Cortex of kidney (tissue), 1 donor: ENCODE measurements at places on chromosomes 4 and X.

- DNase-seq = no peak
Observed at GRCh38 chr4:75605928-75606327, 24.4 kb downstream of the CDKL2 start.

DNA sequence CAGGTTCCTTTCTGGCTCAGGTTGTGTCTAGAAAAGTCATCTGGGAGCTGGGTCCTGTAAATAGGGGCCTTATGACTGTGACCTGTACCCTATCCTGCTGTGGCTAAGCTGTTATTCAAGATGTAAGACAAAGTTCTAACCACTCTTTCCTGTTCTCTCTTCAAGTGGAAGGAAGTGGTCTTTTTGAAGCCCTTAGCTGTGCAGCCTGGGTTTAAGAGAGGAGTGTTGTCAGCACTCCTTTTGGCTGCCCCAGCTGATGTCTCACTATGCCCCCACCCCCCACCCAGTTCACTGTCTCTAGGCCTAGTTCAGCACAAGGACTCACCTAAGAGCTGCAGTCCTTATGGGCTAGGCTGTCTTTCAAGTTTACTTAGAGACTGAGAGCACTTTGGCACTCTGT lies 1069.5 kb downstream of the FAM133A start:
- no peak for DNase-seq

DNA sequence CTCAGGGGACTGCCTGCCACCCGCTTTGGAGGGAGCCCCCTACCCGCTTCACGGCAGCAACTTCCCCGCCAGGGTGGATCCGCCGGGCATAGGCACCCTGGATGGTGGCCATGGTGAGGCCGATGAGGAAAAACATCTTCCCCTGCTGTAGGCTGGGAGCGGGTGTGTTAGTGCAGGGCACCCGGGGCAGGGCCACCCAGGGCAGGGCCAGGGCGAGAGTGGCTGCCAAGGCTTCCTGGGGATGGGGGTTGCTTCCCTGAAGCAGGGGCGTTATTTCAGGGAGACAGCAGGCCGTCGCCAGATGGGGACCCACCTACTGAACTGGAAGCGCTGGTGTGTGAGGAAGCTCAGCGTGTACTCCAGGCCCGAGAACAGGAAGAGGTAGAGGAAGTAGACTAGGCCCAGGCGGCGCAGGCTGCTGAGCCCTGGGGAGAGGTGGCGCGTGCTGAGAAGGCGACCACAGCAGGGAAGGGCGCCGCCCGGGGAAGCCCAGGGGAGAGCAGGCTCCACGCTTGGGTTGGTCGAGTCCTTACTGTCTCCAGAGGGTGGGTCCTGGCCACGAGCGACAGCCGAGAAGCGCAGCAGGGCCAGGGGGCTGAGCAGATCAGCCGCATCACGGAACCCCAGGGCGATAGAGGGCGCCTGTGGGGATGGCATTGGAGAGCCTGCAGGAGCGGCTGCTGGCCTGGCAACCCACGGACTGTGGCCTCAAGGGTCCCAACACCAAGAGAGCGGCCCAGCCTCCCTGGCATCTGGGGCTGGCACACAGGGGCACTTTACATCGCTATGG lies 31.5 kb downstream of the NOP14 start:
- DNase-seq = no peak

DNA sequence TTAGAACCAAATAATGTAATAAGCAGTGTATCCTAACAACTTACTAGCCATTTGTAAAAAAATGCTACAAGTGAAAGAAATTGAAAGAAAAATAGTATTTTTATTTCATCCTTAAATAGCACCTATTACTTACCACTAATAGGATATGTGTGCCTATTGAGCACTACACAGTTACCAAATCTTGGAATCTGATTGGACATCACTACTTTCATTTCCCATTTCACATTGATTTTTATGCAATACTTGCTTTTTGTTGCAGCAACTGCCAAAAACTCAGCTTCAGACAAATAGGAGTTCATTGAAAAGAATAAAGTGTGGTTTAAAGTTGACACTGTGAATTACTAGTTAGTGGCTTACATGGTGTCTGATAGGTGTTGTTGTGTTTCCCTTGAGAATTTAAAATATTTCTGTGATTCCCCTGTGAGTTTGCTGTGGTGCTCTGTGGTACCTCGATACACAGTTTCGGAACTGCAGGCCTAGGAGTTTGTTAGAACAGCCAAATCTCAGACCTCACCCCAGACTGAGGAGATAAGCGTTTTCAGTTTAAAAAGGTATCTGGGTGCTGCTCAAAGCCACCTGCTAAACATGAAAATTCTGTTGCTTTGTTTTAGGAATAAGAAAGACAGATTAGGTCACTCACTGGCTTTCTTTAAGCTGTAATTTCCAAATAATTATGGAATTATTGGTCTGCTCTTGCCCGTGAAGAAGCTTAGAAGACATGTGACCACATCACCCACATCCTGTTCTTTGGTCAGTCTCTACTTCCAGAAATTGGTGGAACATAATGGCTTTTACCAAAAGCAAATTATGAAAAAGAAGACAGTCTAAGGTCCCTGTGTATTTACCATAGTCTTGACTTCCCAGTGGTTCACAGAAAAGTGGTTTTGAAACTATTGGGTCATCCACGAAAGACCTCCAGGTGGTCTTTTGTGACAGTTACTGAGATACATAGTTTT lies 97.8 kb downstream of the SYTL5 start:
- DNase-seq = no peak

DNA sequence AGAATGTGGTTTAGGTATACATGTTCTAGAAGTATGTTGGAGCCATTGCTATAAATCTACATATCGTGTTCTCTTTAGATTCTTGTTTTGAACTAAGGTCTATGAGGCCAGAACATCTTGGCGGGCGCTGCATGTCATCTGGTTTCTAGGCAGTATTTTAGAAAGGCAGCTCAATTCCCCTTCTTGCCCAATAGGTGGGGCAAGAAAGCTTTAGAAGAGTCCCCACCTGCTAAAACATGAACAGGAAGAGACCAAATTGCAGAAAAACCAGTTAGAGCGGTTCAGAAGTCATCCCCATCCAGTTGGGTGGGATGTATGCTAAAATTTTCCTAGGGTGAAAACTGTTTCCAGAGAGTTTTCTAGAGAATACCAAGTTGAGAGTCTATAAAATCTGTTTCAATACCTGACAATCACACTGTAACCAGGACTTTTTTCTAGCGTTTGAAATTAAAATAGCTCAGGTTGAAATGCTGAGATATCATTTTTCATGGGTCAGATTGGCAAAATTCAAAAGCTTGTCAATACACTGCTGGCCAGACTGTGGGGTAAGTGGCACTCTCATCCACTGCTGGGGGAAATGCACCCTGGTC lies 17.5 kb upstream of the SH3KBP1 start:
- no peak for DNase-seq

GRCh38 chrX:2264179-2265030 lies 236.4 kb downstream of the DHRSX start:
- no peak for DNase-seq

DNA sequence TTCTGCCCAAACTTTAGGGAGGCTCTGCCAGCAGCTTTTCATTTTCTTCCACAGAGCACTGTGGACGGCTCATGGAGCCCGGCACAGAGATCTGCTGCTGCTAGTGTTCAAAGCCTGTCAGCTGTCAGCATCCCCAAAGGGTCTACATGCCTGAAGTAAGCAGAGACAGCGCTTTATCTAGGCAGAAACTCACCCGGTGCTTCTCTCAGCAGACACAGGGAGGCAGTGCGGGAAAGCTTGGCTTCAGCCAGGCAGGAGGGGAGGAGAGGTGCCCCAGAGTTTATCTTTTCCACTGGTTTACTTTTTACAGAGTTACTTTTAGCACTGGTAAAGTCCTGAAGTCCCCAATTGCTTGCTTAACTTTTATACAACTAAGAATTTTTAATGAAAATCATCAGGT lies 339.3 kb downstream of the NKX6-1 start:
- no peak for DNase-seq

- no peak for DNase-seq
Observed at GRCh38 chrX:35251226-35251625, 308.6 kb downstream of the FAM47B start.

DNA sequence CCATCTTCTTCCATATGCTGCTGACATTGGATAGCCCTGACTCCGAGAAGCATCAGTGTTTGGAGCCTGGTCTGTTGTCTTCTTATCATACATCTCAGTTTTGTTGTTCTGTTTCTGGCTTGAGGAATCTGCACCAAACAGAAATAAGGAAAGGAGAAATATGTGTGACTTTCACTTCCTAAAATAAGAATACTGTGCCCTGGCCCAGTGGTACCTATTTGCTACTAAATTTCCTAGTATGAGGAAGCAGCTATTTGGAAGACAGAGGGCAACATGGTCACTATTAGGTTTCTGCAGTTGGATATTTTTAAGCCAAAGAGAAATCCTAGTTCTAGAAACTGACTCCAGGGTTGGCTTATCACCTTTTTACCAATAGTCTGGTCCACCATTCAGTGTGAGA lies 16.8 kb downstream of the CT47C1 start:
- no peak for DNase-seq

- DNase-seq = no peak
Observed at GRCh38 chrX:18687856-18688495, 16.1 kb upstream of the RS1 start.

DNA sequence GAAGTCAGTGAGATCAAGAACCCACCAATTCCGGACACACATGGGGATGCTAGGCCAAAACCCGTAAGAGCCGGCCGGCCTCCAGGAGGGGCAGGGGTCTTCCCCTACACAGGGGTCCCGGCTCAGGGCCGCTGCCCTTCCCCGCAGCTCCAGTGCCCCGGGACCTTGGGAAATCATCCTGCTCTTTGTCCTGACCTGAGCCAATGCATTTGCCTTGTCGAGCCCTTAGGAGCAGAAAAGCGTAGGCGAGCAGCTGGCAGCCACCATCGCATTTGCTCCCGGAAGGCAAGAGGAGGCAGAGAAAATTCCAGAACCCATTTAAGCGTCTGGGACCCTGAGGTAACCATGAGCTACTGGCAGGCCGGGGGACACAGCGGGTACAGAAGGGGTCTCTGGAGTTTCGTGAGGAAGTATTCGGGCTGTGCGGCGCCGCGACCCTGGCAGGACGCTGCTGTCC lies 7.4 kb upstream of the TNIP2 start:
- DNase-seq = no peak

GRCh38 chrX:41478381-41478911 lies 31.3 kb downstream of the NYX start:
- no peak for DNase-seq

DNA sequence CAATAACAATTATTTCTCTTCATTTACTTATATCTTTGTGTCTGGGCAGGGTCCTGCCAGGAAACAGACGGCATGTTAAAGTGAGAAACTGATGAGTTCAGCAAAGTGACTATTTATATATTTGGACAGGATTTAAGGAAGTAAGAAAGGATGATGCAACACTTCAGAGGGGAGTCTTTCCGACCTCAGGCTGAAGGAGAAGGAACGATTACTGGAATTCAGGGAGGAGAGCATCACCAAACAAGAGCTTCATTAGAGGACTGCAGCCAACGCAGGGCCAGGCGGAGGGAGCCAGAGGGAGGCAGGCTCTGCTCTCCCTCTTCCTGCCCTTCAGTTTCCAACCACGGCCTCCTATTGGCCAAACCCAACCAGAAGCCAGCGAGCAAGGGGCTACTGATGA lies 1.5 kb upstream of the TLR7 start:
- DNase-seq = no peak

- no peak for DNase-seq
Observed at GRCh38 chr4:14800977-14801376, 201.3 kb upstream of the CPEB2 start.

DNA sequence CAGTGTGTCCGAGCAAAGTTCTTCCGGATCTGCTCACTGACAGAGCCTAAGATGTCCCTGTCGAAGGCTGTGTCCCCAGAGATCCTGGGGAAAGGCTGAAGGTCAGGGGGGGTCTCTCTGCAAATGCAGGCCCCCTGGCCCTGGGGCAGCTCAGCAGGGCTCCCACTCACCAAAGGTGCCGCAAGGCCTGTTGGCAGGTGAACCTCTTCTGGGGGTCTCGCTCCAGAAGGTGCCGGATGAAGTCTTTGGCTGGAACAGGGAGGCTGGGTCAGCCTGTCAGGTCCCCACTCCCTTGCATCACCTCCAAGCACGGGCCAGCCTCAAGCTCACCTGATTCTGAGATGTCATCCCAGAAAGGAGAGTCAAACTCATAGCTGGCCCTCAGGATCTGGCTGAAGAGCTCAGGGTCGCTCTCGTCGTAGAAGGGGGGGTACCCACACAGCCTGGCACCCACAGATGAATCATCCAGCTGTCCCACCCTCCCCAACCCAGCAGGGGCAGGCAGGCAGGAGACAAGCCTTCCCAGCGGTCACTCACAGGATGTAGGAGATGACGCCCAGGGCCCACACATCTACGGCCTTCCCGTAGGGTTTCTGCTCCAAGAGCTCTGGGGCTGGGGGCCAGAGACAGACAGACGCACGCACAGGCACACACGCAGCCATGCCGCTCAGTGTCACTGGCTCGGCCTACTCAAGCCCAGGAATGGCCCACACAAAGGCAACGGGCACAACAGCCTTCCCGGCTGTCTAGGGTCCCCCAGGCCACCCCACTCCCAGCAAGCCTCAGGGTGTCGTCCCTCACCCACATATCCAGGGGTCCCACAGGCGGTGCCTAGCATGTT lies 2.6 kb downstream of the PNCK start:
- no peak for DNase-seq

- no peak for DNase-seq
Observed at GRCh38 chr4:23888421-23889319, 1.2 kb downstream of the PPARGC1A start.

DNA sequence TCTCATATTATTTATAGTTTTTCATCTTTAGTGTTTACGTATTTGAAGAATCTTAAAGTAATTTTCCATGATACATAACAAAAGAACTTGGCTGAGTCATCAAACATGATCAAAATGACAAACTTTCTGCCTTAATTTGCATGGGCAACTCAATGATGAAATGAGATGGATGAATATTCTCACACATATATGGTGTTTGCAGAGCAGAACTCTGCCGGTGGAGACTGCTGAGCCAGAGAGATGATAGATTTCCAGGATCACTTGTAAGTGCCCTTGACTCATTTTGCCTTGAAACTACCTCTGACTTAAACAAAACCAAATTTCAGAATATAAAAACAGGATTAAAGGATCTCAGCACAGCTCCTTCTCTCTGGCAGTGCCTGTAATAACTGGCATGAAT lies 38.2 kb downstream of the TRPC3 start:
- DNase-seq = no peak

GRCh38 chr4:1512738-1513660 lies 106.8 kb upstream of the NKX1-1 start:
- DNase-seq = no peak

- no peak for DNase-seq
Observed at GRCh38 chr4:47215759-47216158, 184.4 kb downstream of the GABRB1 start.

- no peak for DNase-seq
Observed at GRCh38 chr4:183038436-183038835, 60.6 kb upstream of the WWC2 start.

- no peak for DNase-seq
Observed at GRCh38 chr4:163042306-163042705, 124.4 kb downstream of the NAF1 start.

DNA sequence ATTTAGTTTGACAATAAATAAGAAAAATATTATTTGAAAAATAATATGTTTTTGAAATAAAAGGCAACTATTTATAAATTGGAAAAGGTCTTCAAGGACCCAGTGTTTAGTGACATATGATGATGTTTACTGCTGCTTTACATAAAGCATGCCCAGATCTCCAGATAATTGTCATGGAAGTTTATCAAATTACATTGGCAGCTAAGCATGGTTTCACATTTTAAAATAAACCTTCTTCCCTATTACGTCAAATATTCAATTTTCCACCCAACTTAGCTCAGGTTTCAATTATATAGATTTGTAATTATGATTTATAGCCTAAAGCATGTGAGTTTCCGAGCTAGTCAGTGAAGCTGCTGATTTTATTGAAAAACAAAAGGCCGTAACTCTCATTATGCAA lies 417.2 kb downstream of the CFAP47 start:
- DNase-seq = no peak
